ENCODE measurements at places on chromosomes 7 and 10.
A peak's percentile ranks its signal among the peaks of the same experiment; 100 is the strongest.

GRCh38 chr7:80679921-80680907 is 41.8 kb downstream of the CD36 start:
- no peak for DNase-seq

DNA sequence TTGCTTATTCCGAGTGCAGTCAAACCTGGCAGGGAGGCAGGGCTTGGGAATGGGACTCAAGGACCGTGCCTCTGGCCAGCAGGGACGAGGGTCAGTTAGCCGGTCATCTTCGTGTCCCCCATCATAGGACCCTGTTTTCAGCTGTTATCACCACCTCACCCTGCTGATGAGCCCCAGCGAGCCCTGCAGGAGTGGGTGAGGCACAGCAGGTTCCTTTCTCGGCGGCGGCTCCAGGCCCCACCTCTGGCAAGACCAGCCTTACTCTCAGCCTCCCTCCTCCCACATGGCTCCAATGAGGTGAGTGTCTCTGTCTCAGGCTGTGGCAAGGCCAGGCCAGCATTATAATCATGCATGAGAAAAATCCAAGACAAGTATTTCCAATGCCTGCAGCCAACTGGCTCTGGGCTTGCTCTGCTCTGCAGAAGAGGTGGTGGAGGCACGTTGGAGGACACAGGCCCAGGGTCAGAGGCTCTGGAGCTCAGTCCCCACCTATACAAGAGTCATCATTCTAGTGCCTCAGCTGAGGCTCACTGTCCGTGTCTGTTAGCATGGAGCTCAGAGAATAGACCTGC is 15.7 kb downstream of the PKD1L1 start:
- no peak for DNase-seq

DNA sequence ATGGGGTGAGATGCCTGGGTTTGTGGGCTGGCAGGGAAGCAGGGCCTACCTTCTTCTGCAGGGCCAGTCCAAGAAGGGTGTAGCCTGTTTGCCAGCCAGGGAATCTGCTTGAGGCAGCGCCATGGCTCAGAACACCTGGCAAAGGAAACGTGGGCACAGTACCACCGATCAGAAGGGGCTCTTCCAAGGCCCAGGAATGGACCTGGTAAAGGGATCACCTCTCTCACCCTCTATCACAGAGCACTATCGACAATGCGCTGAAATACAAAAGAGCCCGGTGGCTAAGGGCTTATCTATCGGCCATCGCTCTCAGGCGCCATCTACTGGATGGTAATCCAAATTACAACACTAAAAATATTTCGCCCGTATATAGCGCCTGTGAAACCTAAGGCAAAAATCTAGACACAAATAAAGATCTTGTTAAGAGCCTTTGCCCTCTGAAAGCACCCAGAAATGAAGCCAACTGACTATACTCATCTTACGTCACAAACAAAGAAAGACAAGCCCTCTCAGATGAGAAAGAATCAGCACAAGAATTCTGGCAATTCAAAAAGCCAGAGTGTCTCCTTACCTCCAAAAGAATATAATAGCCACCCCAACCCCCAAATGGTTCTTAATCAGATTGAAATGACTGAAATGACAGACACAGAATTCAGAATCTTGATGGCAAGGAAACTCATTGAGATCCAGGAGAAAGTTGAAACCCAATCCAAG is 217.8 kb upstream of the HPS1 start:
- no peak for DNase-seq

GRCh38 chr10:182441-183201 is 47.4 kb downstream of the ZMYND11 start:
- DNase-seq: no peak

- DNase-seq: peak; percentile 14
Measured at GRCh38 chr7:141975806-141976523, 2.4 kb upstream of the TAS2R38 start.

DNA sequence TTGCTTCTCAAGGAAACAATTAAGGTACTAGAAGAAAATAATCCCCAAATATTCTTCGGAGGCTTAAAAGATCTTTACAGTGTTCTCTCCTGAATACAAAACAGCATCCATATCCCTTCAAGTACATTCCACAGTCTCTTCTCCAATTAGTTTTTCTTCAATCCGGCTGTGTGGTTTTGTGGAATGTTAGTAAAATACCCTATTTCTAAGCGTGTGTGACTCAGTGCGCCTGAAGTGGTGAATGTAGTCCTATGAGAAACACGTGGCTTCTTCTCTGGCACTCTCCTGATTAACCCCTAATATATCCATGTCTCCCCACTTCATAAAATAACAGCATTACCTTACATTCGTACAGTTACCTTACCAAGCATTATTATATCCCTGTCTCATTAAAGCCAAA is 570.2 kb downstream of the ARL4A start:
- no peak for DNase-seq

- DNase-seq: no peak
Measured at GRCh38 chr7:149093228-149093627, 2.7 kb upstream of the ZNF786 start.

DNA sequence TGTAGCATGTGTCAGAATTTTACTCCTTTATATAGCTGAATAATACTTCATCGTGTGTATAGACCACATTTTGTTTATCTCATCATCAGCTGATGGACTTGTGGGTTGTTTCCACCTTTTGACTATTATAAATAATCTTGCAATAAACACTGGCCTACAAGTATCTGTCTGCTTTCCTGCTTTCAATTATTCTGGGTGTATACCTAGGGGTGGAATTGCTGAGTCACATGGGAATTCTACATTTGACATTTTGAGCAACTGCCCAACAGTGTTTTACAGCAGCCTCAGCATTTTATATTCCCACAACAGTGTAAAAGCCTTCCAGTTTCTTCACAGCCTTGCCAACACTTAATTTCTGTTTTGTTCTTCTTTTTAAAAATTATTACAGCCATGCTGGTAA is 200.3 kb upstream of the PRSS1 start:
- DNase-seq: no peak

DNA sequence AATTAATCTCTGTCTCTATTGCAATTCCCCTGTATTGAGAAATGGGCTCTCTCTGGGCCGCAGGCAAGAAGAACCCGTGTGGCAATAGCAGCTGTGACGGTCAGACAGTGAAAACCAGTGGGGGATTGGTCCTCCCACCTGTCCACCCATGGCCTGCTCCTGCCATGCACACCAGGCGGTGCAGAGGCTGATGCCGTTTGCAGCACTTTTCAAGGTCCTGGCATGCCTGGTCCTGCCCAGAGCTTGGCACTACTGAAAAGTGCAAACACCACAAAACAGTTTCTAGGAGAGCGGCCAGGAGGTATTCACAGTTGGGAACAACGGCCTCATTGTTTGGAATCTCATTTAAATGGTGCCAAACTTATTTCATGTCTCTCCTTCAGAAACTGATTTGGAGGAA is 41.5 kb downstream of the PSPH start:
- no peak for DNase-seq

DNA sequence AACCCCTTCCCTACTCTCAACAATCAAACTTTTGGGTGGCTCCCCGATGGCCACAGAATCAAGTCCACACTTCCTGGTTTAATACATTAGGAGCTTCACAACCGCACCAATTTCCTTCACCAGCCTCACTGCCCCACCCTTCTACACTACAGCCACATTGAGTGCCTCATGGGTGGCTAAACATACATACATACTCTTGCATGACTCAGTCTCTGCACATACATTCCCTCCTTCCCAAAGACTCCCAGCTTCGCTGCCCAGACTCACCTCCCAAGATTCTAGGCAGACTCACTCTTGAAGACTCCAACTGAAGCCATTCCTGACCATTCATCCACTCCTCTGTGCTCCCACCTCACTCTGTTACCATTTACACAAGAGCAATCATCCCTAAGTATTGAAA is 15.9 kb downstream of the VPS41 start:
- no peak for DNase-seq

DNA sequence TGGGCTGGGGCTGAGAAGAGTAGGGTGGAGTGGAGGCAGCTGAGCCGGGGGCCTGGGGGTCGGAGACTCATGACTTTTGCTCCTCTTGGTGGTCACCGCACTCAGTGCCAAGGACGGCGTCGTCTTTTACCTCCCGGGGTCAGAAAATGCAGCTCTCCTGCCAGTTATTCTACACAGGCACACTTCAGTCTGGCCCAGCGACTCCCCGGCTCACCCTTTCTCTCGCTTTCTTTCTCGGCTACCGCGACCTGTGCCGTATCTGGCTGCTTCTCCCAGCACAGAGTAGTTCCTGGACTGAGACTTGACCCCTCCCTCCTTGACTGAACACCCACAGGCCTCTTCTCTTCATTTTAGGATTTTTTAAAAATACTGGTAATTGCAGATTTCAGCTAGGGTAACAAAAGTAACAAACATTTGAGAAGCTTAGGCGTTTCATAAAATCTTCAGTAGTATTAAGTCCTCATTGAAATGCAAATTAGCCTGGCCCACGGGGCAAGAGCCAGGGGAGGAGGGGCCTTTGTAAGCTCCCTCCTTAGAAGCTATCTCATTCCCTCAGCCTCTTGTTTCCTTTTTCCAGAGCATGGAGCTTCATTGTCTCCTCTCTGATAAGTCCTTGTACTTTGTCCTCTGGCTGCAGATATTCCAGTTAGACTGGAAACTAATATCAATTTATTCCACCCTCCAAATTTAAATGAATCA is 1.1 kb upstream of the PRLHR start:
- no peak for DNase-seq

DNA sequence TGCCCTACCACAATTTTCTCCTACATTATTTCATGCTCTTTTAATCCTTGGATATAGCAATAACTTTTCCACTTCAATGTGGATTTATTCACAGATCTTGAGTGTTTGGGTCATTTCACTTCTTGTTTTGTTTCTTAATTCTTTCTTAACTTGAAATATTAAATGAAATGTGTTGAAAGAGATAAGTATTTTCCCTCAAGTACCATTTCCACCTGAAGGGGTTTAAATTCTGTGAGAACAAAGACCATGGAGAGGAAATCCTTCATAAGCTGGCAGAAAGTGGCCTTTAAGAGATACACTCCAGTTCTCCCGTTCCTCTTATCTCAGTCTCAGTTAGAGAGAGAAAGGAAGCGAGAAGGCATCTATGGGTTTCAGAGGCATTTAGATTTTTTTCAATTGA is 14.1 kb upstream of the DLD start:
- no peak for DNase-seq

DNA sequence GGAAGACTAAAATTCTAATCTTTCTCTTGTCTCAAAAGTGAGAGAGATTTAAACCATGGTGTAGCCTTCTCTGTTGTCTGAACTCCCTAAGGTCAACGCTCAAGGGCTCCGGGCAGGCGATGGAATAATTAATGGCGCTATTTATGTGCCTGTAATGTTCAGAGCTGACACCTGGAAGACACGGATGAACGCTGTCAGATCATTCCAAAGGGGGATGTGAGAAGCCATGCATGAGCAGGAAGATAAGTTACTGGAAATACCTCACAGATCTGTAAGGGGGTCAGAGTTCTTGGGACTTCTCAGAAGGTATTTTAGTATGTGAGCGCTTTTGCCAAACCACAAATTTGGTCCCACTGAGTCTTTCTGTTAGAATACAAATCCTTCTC is 73.3 kb upstream of the MTPN start:
- no peak for DNase-seq

- no peak for DNase-seq
Measured at GRCh38 chr10:33950206-33950605, 615.7 kb upstream of the NRP1 start.

- no peak for DNase-seq
Measured at GRCh38 chr7:47128700-47129099, 453.2 kb downstream of the TNS3 start.

DNA sequence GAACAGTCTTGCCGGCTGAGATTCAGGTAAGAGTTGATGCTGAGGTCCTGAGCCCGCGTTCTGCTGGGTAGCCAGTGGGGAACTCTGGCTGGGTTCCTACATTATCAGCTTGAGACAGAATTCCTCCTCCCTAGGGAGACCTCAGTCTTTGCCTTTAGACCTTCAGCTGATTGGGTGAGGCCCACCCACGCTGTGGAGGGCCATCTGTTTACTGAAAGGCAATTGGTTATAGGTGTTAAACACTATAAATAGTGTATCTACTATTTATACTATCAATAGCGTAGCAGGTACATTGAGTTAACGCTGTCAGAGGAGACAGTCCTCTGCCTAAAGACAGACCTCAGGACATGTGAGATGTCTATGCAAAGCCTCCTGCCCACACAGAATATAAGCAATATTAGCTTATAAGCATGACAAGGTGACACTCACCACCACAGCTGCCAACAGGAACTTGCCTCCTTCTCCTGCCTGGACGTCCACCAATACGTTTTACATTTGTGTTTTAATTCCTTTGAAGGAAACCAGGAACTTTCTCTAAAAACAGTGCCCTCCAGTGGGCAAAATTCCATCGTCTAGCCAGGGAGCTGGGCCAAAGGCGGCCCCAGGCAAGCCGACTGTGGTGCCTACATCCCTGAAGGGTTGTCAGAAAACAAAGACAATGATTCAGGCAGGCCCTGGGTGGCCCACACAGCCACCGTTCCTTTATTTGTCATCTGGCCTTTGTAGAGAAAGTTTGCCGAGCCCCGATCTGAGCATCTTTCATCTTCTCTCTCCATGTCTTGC is 58.8 kb downstream of the INSIG1 start:
- no peak for DNase-seq

DNA sequence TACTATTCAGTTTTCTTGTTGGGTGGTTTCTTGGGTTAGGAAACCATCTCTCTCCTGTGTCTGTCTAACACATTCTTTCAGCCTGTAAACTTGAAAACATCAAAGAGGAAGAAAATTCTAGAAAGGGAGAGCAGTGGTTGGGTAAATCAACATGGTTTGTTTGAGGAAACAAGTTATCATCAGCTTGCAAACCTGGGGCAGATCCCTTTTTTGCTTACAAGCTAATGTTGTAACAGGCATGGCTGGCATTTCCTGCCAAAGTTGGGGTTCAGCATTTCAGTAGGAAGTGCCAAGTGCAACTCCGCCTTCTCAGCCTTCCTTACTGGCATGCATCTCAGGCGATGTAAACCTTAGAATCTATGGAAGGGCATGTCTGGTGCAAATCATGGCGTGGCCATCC is 112.6 kb downstream of the EEPD1 start:
- DNase-seq: no peak

DNA sequence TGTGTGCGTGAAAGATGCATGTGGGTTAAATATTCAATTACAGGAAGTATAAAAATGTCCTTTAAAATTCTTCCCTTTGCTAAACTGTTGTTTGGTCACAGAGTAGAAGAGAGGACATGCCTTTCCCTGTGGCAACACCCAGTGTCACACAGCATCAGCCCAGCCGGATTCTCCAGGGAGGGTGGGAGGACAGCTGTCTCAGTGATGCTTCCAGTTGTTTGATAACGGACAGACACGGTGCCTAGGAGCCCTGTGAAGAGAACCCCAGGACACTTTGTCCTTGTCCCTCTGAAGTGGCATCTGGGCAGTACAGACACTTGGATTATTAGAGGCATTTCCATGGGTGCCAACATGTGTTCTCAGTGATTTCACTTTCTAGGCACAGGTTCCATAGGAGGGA is 306.6 kb upstream of the LRGUK start:
- DNase-seq: no peak
